ENCODE measurements at places on chromosomes 6 and 20.

DNA sequence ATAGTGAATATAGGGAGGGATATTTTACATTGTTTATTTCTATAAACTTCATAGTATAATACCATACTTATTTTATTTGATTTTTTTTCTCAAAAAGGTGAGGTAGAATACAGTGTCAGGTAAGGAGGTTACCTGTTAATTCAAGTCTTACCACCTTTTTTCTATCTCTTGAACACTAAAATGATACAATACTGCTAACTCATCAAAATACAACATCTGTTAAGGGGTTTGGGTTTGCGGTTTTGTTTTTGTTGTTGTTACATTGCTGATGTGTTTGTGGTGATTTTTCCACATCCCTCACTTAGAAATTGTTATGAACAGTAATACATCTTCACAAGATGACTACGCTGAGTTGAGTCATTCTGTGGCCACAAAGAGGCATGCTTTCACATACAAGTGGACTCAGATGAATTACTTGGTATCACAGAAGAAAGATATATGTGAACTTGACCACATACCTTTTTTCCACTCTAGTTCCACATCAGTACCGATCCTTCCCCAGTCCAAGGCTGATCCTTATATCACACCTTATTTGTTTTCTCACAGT, 139.4 kb upstream of the ID4 start:
- no peak for DNase-seq

DNA sequence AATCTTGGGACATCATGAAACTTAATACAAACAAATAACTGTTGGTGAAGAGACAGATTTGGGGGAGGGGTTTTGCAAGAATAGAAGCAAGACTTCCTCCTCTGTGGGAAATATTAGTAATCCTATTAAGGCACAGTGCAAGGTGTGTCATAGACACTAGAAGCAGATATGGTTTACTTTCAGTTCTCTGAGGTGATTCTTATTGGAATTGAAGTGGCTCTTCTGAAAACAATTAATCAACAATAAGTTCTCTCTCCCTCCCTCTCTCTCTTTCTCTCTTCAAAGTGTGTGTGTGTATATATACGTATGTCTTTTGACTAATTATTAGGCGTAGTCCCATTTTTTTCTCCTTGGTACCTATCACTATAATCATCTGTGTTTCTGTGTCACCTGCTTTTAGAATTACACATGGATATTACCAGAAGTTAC, 99.8 kb downstream of the HIVEP2 start:
- no peak for DNase-seq

DNA sequence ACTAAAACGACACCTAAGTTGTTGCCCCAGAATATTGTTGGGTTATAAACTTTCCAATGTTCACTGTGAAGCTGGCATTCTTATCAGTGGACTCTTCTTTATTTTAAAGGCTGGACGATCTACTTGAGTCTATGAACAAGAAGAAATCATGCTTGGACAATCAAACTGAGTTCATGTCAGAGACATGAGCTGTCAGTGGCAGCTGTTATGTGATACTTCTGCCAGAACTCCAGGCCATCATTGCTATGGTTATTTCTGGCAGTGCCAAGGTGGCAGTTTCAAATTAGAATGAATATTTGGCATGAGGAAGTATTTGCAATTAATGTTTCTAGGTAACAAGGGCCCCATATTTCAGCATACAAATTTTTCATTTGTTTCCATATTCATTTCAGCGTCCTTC, 417.3 kb downstream of the LMBRD1 start:
- no peak for DNase-seq

DNA sequence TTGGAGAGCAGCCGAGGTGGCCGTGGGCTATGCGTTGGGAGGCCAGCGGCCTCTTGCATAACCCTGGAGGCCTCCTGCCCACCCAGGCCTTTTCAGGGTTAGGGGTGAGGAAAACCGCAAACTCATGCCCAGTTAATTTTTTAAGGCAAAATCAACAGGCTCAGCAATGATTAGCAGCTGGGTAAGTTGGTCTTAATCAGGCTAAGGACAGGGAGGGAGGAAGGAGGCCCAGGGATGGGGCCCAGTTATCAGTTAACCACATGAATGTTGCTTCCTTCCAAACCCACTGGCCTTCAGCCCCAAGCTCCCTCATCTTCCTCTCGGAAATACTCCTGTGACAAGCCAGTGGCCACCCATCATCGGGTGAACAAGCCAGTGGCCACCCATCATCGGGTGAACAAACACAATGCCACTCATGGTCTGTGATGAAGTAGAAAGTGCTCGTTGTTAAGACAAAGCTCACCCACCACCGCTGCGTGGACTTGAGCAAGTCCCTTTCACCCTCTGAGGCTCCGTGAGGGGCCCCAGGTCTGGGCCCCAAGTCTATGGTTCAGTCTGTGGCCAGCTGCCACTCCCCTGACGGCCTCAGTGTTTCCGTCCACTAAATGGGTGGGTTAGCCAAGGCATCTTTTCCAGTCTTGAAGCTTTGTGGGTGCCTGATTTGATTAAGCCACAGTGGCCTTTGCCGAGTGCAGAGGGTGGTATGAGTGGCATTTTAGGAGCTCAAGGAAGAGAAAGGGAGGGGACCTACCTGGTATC, 39.4 kb downstream of the HNF4A start:
- DNase-seq: no peak

GRCh38 chr6:71349395-71349794, 60.8 kb downstream of the OGFRL1 start:
- no peak for DNase-seq

DNA sequence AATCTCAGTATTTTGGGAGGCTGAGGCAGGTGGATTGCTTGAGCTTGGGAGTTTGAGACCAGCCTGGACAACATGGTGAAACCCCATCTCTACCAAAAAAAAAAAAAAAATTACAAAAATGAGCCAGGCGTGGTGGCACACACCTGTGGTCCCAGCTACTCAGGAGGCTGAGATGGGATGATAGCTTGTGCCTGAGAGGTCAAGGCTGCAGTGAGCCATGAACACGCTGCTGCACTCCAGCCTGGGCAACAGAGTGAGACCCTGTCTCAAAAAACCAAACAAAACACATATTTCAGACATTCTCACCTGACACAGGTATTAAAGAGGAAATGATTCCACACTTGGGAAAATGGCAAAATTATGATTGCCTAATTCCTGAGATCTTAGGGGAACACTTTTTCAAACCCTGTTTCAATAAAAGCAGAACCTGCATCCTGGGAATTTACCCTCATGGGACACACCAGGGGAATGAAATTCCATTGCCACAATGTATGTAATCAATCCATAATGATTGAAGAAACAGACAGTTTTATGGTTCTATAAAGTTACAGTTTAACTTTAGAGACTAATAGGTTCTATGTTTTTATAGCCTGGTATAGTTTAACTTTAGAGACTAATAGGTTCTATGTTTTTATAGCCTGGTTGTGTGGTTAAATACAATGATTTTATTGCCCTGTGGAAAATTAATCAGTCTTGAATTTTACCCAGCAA, 29.6 kb upstream of the DNAAF9 start:
- no peak for DNase-seq

GRCh38 chr6:165858586-165858985, 195.5 kb upstream of the PDE10A start:
- no peak for DNase-seq

DNA sequence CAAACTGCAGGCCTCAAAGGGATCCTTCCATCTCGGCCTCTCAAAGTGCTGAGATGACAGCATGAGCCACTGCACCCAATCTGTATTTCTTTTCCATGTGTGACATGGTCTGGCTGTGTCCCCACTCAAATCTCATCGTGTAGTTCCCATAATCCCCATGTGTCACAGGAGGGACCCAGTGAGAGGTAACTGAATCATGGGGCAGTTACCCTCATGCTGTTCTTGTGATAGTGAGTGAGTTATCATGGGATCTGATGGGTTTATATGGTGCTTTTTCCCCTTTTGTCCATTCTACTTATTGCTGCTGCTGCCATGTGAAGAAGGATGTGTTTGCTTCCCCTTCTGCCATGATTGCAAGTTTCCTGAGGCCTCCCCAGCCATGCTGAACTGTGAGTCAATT, 10.3 kb upstream of the BRPF3 start:
- DNase-seq: no peak

DNA sequence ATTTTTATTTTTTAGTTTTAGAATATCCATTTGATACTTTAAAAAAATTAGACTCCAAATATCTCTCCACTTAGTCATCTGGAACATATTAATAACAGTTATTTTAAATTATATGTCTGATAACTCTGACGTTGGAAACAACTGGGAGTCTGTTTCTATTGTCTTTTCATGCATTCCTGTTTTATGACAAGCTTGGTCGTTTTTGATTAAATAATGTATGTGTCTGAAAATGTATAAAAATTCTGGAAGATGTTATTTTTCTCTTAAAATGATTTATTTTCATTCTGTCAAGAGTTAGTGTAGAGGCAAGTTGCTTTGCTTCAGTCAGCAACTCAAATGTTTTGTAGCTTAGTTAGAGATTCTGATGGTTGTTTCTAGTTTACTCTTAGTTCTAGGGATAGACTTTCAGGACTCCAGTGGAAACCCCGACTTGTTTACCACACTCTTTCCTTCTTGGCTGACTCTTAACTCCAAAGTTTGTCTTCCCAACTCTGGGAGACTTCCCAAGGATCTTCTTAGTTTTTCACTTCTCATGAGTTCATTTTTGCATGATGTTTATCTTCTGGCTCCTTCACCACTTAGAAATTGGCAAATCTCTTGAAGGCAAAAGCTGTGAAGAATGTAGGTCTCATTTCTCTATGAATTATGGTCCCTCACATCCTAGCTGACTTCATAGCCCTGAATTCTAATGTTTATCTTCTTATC, 190.9 kb downstream of the LAMA2 start:
- no peak for DNase-seq

DNA sequence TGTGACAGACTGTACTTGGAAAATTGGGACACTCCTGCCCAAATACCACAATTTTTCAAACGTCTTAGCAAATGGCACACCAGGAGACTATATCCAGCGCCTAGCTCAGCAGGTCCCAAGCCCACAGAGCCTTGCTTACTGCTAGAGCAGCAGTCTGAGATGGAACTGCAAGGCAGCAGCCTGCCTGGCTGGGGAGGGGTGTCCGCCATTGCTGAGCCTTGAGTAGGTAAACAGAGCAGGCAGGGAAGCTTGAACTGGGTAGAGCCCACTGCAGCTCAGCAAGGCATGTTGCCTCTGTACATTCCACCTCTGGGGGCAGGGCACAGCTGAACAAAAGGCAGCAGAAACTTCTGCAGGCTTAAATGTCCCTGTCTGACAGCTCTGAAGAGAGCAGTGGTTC, 1003.3 kb upstream of the MAP3K7 start:
- DNase-seq: no peak

GRCh38 chr6:63440594-63440993, 120.8 kb upstream of the LGSN start:
- no peak for DNase-seq

- DNase-seq: peak; percentile 57
Measured at GRCh38 chr20:34874094-34874654, 1.5 kb upstream of the GGT7 start.

- DNase-seq: no peak
Measured at GRCh38 chr20:36593347-36593929, 12.1 kb upstream of the RAB5IF start.

DNA sequence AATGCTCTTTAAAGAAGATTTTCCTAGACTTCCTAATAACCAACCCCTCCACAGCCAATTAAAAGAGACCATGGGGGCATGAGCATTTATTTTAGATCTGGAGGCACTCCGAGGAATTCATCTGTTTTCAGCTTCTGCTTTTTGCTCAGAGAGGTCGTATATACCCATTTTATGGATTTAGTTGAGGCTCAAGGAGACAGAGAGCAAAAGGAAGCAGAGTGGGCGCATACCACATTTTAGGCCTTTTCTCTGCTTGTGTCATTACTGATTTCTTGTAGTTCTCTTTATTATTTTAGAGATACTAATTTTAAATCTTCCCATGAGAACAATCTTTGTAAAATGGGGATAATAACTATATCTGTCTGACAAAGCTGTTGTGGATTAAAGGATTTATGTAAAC, 129.6 kb upstream of the IFNGR1 start:
- DNase-seq: no peak

- no peak for DNase-seq
Measured at GRCh38 chr6:47671777-47672176, 26.6 kb upstream of the ADGRF4 start.

DNA sequence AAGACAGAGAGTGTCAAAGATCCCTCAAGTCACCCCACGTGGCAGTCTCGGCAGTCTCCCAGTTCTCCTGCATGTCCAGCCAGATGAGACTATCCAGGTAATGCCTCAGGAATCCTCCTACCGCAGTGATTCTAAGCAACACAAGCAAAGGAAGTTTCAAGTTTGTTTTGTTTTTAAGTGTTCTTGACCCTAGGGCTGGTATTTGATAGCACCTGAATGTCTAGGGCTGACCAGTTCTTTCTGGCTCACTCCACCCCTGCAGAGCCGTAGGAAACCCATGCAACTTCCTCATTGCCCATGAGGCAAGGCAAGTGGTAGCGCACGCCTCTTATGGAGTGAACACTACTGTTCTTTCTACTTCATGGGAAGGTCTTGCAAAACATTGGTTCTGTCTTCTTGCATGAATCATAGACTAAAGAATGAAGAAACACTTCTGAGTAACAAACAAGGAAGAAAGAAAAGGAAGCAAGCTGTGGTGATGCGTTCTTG, 24.8 kb upstream of the FOXQ1 start:
- no peak for DNase-seq

- no peak for DNase-seq
Measured at GRCh38 chr6:83928286-83928685, 68.8 kb downstream of the CYB5R4 start.

DNA sequence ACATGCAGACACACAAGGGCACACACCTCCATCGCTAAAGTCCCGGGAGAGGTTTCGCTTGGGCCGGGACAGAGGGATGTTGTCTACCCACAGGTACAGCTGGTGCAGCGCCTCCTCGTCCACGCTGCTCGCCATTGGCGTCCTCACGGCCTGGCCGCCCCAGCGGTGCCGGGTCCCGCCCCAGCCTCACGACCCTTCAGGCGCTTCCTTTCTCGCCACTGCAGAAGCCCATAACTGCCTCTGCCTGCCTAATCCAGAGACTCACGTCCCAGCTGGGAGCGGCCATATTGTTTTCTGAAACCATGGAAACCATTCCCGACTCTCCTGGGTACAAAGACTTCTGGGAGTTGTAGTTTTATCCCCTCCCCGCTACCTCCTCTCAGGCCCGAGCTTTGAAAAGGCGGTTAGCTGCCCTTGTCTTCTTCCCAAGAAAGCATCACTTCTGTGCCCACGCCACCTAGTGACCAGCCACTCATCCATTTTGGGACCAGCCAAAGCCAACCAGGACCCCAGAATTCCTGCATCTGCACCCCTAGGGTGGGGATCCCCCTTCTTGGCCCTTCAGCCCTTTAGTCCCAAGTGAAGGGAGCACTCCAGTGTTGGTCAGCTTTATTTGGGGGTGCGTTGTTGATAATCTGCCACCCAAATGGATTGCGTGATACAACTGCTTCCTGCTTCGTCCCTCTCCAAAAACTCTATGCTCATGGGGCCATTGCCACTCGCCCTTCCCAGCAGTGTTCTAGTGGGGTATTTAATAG, at the start of gene SPEF1:
TSS of gene SPEF1 (minus strand) at position 296 of the 758 bp plus-strand sequence. CDS start at position 135, 161 bp downstream.
- peak; percentile 78 for DNase-seq

- DNase-seq: no peak
Measured at GRCh38 chr6:43835872-43836419, 65.9 kb downstream of the VEGFA start.

Data from nucleus accumbens (tissue), 56 donors.